Putamen (tissue), 1 donor: ENCODE measurements at places on chromosomes 6 and 20.

DNA sequence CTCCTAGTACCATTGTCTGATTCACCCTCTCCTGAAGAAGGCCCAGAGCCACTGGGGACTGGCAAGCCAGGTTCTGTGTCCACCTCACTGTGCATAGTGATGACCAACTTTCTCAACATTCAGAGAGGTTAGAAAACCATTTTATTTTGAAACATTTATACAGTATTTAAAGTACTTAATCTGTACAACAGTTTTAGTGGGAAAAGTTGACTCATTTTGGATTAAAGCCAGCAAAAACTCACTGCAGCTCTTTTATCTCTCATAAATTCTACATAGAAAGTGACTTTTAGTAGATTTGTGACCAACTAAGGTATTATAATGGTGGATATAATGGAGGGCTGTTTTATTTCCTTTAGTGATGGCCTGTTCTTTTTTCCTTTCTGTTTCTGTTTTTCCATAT, 9.7 kb downstream of the TULP4 start:
- no peak for DNase-seq

GRCh38 chr6:143822584-143823024, 20.5 kb upstream of the LTV1 start:
- no peak for DNase-seq

- DNase-seq, result no peak
Measured at GRCh38 chr6:83470001-83470400, 39.1 kb upstream of the ME1 start.

- DNase-seq, result peak; percentile 83
Measured at GRCh38 chr20:17680836-17681725, 961 bp downstream of the RRBP1 start.

GRCh38 chr20:19768325-19768842, 10.3 kb downstream of the RIN2 start:
- DNase-seq, result no peak

- no peak for DNase-seq
Measured at GRCh38 chr20:8228315-8228714, 96.2 kb downstream of the PLCB1 start.

- no peak for DNase-seq
Measured at GRCh38 chr6:151826517-151827142, 19.1 kb downstream of the ESR1 start.

- peak; percentile 27 for DNase-seq
Measured at GRCh38 chr6:123017104-123017682, 21.2 kb downstream of the CLVS2 start.

DNA sequence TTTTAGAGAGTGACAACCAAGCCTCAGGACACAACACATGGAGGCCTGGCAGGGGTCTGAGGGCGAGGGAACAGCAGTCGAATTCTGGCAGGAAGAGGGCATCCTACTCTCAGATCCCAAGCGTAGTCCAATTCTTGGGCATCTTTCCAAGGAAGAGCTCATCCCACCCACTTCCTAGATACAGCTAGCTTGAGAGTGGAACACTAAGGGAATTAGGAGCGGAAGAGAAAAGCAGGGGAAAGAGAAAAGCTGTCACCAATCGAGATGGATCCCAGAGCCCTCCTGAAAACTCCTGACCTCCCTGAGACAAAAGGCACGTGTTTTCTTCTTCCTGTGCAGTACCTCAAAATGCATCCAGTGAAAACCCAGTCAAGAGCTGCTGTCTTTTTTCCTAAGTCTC, 67.1 kb downstream of the GFOD1 start:
- DNase-seq, result no peak

DNA sequence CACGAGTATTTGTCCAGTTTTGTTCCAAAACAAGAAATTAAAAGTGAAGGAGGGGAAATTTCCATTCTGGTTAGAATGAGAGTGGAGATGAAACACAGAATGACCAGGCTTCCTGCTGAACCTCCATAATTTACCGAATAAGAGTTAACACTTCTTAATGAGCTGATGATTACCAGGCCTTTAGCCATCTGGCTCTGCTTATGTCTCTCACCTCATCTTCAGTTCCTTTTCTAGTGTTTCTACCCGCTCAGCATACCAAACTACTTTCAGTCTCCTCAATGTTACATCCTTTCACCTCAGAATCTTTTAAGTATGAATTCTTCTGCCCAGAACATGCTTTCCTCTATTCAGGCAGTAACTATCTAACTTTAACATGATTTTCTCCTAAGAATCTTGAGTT, 209.0 kb upstream of the RSPO3 start:
- no peak for DNase-seq

DNA sequence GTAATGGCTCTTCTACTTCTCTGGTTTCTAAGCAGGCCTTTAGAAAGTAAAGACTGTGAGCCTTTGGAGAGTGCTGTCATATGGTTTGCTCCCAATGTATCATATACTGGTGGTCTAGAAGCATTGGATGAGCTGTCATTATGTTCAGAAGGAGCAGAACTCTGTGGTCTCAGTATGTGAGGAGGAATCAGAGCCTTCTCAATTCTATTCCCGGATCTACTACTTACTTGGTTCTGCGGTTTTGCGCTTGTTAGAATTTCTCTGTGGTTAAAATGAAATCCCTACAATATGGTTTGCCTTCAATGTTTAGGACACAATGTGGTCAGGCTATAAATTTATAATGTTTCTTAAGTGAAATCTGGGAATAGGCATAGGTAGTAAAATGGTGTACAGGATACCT, 64.6 kb downstream of the RWDD2A start:
- no peak for DNase-seq

DNA sequence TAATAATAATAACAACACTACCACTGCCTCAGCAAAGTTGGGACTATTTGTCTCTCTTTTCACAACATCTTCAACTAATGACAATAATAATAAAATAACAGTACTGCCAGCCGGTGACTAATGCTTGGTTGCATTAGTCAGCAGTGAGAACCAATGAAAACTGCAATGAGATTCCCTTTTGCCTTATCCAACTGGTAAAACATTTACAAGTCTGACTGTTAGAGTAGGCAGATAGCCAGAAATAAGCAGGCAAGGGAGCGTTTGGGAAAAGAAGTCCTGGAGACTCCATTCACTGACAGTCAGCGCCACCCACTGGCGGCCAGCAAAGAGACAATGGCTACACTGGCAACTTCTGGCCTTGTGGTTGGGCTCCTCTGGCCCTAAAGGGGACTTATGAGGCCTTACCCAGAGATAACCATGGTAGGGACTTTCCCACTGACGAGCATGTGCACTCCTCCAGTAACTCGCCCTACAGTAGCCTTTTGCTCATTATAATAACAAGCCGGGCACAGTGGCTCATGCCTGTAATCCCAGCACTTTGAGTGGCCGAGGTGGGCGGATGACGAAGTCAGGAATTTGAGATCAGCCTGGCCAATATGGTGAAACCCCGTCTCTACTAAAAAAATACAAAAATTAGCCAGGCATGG, 3.4 kb upstream of the NSFL1C start:
- peak; percentile 34 for DNase-seq

GRCh38 chr6:144215402-144215931, 65.2 kb downstream of the STX11 start:
- peak; percentile 19 for DNase-seq

GRCh38 chr6:105810105-105810921, 275.8 kb upstream of the PRDM1 start:
- DNase-seq, result no peak

DNA sequence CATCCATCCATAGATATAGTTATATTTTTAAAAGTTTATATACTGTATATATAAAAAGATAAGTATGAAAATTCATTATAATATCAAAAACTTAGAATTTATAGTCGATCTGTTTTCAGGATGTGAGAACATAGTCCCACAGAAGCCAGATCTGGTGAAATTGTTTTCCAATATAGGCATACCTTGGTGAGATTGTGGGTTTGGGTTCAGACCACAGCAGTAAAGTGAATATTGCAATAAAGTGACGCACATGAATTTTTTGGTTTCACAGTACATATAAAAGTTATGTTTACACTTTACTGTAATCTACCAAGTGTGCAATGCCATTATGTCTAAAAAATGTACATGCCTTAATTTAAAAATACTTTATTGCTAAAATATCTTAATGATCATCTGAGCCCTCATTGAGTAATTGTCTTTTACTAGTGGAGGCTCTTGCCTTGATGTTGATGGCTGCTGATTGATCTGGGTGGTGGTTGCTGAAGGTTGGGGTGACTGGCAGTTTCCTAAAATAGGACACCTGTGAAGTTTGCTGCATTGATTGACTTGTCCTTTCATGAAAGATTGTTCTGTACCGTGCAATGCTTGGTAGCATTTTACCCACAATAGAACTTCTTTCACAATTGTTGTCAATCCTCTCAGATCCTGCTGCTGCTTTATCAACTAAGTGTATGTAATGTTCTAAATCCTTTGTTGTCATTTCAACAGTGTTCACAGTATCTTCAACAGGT, 29.8 kb downstream of the AIG1 start:
- no peak for DNase-seq

DNA sequence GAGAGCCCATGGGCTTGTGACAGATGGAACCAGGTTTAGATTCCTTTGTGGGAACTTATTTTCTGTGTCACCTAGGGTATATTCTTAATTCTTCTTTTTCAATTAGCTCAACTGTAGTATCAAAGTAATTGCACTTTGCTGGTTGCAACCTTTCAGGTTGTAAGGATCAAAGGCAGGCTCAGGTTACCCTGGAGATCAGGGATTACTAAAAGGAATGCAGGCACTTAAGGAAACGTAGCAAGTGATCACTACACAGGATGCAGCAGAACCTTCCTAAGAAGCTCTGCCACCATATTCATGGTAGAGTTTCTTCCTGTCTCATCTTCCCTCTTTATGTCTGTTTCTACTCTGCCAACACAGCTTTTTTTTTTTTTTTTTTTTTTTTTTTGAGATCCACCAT, 133.2 kb upstream of the JAG1 start:
- no peak for DNase-seq

GRCh38 chr20:39785252-39785917, 823.2 kb downstream of the DHX35 start:
- no peak for DNase-seq

GRCh38 chr6:168699631-168700295, 258.8 kb downstream of the SMOC2 start:
- peak; percentile 63 for DNase-seq

DNA sequence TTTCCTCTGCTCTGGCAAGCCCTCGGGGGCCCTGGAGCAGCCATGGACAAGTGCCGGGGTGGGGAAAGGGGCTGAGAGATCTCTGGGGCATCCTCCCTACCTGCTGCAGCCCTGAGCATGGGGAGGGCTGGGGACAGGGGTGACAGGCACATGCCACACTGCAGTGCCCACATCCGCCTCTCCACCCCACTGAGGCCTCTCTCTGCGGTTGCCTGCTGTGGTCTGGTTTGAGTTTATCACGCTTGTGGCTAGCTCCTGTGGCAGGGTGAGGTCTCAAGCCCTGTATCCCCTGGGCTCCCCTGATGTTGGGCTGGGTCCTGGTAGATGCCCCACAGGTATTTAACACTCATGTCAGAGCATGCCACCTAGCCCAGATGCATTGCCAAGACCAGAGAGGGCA, 52.9 kb upstream of the MLN start:
- no peak for DNase-seq

GRCh38 chr6:88662163-88662580, 301.2 kb downstream of the RNGTT start:
- no peak for DNase-seq

DNA sequence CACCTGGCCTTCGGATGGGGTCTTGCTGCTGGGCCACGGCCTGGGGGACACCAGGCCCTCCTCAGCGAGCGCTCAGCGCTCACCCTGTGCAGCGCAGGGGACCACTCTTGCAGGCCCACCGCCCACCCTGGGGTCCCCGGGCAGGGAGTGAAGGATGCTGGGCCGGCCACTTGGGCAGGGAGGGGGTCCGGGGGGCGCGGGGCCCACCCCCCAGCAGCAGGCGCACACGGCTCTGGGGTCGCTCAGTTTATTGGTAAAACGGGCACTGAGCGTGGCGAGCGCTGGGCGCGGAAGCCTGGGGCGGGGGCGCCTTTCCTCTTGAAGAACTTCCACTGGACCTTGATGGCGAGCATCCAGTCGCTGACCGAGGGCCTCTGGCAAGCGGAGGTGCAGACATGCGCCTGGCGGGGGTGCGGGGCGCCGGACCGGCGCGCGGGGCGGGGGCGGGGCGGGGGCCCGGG, 11.1 kb downstream of the EEF1A2 start:
- no peak for DNase-seq

- DNase-seq, result no peak
Measured at GRCh38 chr6:108497883-108498282, 62.8 kb upstream of the FOXO3 start.

DNA sequence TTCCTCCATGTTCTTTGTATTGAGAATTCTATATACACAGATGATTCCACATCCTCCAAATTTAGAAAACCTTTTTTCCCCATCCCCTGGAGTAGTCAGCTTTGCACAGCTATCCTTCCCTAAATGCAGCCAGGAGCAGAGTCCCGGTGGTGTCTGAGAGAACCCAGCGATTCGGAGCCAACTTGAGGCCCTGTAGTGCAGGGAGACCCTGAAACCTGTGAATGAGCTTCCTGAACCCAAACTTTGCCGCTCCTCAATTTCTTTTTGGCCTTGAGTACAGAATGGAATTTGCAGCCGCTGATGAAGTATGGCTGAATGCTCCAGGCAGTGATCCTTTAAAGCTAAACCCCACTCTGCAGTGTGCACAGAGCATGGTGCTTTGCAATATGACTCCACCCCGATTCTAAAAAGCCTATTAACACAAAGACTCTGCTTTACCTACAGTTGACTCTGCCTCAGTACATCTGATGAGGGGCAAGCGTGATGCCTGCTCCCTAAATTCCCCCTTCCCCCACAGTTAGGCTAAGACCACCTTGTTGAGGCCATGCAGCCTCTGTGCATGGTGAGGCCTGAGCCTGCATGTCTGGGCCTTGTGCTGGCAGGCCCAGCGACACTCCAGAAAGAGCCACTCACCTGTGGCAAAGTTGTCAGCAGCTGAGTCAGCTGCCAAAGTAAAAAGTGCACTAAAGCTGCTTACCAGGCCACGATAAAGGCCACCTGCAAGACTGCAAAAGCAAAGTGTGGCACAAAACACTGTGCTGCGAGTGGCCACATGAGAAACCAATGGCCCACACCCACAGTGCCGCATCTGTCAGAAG, 82.1 kb downstream of the PLEKHG1 start:
- DNase-seq, result no peak

DNA sequence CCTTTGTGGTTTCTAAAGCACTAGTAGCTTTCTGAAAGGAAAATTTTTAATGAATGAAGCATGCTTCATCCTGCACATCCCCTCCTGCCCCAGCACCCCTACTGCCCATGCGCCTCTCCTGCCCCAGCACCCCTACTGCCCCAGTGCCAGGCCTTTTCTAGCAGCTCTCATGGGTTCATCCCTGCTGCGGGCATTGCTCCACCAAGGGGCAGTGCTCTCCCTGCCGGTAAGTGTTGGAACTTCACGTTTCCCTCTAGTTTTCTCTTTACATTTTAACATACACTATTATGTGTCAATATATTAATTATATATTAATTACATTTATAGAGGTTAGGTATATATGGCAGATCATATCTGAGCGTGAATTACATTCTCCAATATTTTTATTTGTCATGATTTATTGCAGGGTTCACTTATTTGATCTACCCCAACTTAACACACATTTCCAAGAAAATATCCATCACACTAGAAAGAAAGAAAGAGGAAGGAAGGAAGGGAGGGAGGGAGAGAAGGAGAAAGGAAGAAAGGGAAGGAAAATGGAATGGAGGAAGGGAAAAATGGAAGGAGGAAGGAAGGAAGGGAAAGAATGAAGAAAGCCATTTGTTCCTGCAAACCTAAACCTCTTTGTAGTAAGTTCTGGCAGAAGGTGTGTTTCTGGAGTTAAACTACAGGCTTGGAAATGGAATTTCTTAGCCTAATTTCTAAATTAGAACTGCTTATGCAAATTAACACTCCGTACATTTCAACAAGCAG, 46.8 kb downstream of the CEP43 start:
- DNase-seq, result no peak
